Ureter (tissue), 1 donor: ENCODE measurements at places on chromosomes 7 and 10. TPM values are rescaled to one million over a fixed set of nuclear protein-coding genes. Genes with fewer than 3 reads are reported as not detected.
A peak's percentile ranks its signal among the peaks of the same experiment; 100 is the strongest.

The OPN1SW gene
- not detected for total RNA-seq

The EPHB6 gene
- 55.9 TPM for total RNA-seq

The IQUB gene
- total RNA-seq = 1.6 TPM

The MYPN gene
- 0.08 TPM for total RNA-seq

The PTPRZ1 gene
- 0.26 TPM for total RNA-seq

The HOXA10 gene
- total RNA-seq = 15.3 TPM

DNA sequence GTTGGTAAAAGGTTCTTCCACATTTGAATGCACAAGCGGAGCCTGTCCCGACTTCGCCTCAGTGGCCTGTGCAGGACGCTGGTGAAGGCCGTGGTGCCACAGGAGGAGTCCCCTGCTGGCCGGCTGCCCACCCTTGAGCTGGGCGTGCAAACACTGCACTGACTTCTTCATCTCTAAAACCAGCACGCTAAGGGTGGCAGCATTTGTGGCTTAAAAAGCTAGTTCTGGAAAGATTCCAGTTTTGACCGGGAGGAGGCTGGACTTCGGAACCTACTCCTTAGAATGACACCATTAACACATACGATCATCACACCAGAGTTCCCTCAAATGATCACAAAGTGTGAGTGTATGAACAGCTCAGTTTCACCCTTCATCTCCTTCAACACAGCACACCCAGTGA lies 102.4 kb downstream of the SMURF1 start:
- no peak for DNase-seq

GRCh38 chr7:37728747-37729146 lies 45.2 kb downstream of the GPR141 start:
- DNase-seq = no peak

- no peak for DNase-seq
Measured at GRCh38 chr7:149865437-149865836, 8.3 kb upstream of the ATP6V0E2 start.

DNA sequence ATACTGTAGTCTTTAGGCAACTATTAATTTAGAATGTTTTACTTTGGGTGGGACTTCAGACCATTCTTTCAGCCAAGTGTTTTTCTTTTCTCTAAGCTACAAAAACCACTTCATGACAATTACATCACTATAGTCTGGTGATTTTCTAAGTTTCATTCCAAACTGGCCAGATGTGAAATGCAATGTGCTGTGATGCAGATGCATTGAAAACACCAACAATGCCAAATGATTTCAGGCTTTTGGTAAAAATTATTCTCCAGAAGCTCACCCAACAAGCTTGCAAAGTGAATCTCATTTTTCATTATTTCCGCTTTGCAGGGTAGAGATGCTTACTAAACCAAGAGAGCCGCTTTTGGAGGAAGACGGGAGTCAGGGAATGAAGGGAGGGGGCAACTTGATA lies 118.4 kb upstream of the ANK3 start:
- DNase-seq = no peak

GRCh38 chr7:32894171-32894570 lies 2.6 kb upstream of the KBTBD2 start:
- DNase-seq = no peak

DNA sequence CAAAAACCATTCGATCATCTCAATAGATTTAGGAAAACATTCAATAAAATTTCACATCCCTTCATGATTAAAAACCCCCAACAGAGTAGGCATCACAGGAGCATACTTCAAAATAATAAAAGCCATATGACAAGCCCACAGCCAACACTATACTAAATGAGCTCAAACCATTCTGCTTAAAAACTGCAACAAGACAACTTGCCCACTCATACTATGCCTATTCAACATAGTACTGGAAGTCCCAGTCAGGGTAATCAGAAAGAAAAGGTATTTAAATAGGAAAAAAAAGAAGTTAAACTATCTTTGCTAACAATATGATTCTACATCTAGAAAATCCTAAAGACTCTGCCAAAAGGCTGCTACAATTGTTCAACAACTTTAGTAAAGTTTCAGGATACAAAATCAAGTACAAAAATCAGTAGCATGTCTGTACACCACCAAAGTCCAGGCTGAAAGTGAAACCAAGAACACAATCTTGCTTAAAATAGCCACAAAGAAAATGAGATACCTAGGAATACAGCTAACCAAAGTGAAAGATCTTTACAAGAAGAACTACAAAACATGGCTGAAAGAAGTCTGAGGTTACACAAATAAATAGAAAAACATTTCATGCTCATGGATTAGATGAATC lies 882.6 kb downstream of the GRM8 start:
- DNase-seq = no peak

DNA sequence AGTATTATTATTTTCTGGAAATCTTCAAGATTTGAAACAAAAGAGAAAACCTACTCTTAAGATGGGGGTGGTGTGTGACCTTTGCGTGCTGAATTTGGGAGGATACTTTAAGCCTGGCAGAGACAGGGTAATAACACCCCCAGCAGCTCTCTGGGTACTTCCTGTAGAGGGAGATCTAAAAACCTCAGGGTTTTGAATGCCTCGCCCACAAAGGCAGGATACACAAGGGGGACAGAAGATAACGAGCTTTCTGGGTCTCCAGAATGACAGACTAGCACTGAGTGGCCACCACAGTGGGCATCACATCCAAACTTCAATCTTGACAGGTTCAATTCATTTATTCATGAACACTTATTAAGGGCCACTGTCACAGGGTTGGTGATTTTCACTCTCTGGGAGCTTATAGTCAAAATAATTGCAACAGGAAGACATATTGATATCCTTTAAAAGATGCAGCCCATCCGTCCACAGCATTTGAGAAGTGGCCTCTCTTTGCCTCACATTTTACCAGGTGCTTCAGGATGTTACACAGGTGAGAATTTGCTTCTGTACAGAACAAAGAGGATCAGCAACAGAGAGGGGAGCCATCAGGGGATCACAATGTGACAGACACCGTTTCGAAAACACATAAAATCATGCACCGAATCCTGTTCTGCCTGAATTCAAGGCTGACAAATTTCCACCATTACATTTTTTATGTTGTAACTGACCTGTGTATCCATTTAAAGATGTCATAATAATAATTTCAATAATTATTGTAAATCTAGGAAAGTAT lies 14.3 kb downstream of the CPA1 start:
- no peak for DNase-seq

DNA sequence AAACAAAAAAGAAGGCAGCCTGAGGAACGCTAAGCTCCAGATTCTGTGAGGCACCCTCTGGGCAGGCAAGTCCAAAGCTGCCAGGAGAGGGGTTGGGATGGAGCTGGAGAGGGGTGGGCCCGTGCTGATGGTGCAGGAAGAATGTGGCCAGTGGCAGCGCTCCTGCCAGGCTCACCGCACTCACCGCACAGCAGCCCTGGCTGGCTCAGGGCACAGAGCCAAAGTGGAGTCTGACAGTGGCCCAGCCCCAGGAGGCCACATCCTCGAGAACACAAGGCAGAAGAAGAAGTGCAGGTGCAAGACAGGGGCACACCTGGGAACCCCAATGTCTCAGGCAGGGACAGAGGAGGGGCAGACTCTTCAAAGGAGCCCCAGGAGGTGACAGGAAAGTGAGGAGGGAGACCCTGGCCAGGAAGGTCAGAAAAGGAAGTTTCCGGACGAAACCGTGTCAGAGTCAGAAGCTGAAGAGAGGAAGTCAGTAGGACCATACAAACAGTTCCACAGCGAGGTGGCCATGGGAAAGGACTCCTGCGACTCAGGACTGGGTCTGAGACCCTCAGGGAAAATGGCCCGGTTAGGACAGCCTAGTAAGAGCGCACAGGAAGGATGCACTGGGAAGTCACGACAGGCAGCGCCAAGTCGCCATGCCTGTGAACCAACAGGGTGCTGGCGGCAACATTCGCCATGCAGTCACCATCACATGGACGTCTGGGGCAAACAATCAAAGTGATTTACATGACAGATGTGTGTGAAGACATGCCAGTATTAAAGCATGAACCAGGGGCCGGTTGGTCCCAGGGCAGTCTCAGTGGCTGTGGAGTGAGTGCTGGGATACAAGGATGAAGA lies 54.4 kb downstream of the COBL start:
- DNase-seq = no peak

DNA sequence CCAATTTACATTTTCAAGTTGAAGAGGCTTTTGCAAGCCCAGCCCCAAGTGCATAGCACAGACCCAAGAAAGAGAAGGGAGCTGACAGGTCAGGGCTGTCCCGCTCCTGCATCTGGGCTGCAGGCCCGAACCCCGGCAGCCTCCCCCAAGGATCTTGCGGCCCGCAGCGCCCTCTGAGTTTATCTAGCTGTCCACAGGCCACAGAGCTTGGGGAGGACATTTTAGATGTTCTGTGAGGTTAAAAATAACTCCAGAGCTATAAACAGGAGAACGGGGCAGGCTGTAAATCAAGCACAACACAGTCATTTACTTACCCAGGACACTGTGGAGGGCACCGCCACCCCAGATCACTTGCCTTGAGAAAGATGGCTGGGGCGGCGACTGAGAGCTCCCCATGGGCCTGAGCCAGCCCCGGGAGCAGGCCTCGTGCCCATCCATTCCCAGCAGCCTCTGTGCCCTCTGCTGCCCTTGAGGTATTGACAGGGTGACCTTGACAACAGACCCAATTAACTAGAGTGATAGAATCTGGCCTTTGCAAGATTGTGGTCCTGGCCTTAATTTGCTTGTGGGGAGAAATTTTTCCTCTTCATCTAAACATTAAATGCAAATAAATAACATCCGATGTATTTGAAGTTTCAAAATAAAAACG lies 563.0 kb downstream of the TCERG1L start:
- peak; percentile 34 for DNase-seq

- DNase-seq = no peak
Measured at GRCh38 chr10:27099448-27099847, 846 bp downstream of the ANKRD26 start.
